Activated CD4-positive, alpha-beta T cell treated with anti-CD3 and anti-CD28 coated beads for 36 hours (primary cell): ENCODE measurements at places on chromosomes 4 and X. TPM values are rescaled to one million over a fixed set of nuclear protein-coding genes. Genes with fewer than 3 reads are reported as not detected.

ENPEP gene
- total RNA-seq = not detected

CT47C1 gene
- total RNA-seq = not detected

NDP gene
- total RNA-seq = not detected

MAGEB2 gene
- total RNA-seq = not detected

AMBN gene
- not detected for total RNA-seq

GRCh38 chrX:40272141-40272540, 174.4 kb upstream of the BCOR start:
- H3K4me3 ChIP-seq = no peak overlapping the region
- no peak for DNase-seq
- peaks cover 8% of the 10 kb centered on the region for H3K4me1 ChIP-seq
- no peak overlapping the region for H3K27ac ChIP-seq
- no peaks in the 10 kb centered on the region for H3K27me3 ChIP-seq
- no peaks in the 10 kb centered on the region for H3K36me3 ChIP-seq

DNA sequence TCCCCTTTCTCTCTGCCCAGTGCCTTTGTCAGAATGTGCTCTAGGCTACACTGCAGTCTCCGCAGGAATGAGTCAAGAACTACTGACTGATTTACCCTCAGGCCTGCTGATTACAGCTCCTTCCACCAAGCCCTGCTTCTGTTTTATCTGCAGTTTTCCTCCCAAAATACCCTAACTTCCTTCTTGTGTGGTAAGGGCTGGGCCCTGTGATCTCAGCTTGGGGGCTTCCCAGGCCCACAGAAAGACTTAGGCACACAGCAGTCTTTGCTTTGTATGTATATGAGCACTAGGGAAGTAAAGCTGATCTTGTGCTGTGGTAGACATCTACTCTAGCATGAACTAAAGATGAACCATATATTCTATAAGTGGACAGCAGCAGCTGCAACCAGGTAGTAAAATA, 18.8 kb downstream of the PAK3 start:
- no peak overlapping the region for H3K27ac ChIP-seq
- no peaks in the 10 kb centered on the region for H3K27me3 ChIP-seq
- DNase-seq = no peak
- H3K4me3 ChIP-seq = no peak overlapping the region

GRCh38 chr4:38109370-38109769, 149.2 kb downstream of the PTTG2 start:
- no peak overlapping the region for H3K4me3 ChIP-seq
- H3K27me3 ChIP-seq = no peaks in the 10 kb centered on the region
- H3K4me1 ChIP-seq = peaks cover 3% of the 10 kb centered on the region

DNA sequence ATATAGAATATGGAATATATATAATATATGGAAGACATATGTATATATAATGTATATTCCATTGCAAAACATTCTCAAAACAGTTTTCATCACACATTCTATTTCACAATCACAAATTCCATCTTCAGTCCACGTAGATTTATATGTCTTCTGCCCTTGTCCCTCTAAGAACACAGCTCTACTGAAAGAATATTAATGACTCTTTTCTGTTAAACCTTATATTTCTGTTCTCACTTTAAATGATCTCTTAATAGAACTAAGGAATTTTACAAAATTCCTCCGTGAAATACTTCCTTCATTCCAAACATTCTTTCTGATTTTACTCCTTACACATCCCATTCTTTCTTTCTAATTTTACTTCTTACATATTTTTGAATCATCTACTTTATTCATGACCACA, 1043.1 kb upstream of the PABPC4L start:
- no peaks in the 10 kb centered on the region for H3K27me3 ChIP-seq
- DNase-seq = no peak
- no peak overlapping the region for H3K4me3 ChIP-seq
- H3K36me3 ChIP-seq = no peaks in the 10 kb centered on the region
- no peaks in the 10 kb centered on the region for H3K4me1 ChIP-seq
- H3K27ac ChIP-seq = no peak overlapping the region

- H3K36me3 ChIP-seq = peaks cover 6% of the 10 kb centered on the region
- H3K4me3 ChIP-seq = no peak overlapping the region
- no peaks in the 10 kb centered on the region for H3K27me3 ChIP-seq
- no peak overlapping the region for H3K27ac ChIP-seq
These were observed 89.7 kb downstream of the ARHGAP10 start for GRCh38 chr4:147821555-147821954.

DNA sequence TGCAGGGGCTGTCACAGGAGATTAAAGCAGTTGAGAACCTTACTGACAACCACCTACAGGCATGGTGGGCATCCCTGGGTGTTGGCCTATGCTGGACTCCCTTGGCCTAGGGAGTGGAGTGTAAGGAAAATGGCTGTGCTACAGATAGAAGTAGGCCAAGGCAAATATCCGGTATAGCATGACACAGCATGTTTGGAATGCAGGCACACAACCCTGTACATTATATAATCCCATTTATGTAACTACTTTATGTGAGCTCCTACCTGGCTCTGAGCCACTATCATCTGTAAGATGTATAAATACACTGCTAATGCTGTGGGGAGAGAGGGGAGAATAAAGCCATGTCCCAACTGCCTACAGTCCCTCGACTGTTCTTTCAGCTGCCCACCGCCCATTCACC, 38.7 kb upstream of the KCTD8 start:
- no peak overlapping the region for H3K27ac ChIP-seq
- H3K4me3 ChIP-seq = no peak overlapping the region
- no peaks in the 10 kb centered on the region for H3K27me3 ChIP-seq

DNA sequence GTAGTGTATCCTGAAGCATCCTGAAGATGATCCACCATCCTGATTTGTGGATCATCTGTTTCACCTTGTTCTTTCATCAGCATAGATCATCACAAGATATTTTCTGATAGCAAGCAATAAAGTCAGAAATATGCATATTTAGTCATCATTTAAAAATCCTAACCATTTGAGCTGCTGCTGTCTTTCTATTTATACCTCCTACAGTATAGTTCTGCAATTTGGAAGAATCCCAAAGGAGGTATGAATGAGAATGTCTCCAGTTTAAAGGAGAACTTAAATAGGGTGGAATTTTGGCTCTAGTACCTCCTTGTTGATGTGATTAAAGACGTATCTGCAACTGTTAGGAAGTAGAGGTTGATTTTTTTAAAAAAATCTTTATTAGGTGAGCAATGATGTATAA, 7.6 kb downstream of the SLC25A14 start:
- H3K4me3 ChIP-seq = no peak overlapping the region
- no peak for DNase-seq
- no peak overlapping the region for H3K27ac ChIP-seq
- peaks cover 9% of the 10 kb centered on the region for H3K36me3 ChIP-seq

DNA sequence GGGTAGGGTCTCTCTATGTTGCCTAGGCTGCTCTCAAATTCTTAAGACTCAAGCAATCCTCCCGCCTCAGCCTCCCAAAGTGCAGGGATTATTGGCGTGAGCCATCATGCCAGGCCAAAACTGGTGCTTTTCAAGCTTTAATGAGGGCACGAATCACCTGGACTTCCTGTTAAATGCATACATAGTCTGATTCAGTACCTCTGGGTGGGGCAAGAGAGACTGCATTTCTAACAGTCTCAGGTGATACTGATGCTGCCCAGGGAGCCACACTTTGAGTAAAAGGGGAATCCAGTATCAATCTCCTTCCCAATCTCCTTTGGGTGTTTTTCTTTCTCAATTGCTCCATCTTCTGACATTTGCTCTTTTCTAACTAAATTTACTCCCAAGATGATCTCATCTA, 96.5 kb downstream of the SH3RF1 start:
- DNase-seq = no peak
- H3K27me3 ChIP-seq = no peaks in the 10 kb centered on the region
- H3K27ac ChIP-seq = no peak overlapping the region
- H3K4me1 ChIP-seq = no peaks in the 10 kb centered on the region
- H3K36me3 ChIP-seq = no peaks in the 10 kb centered on the region
- H3K4me3 ChIP-seq = no peak overlapping the region

DNA sequence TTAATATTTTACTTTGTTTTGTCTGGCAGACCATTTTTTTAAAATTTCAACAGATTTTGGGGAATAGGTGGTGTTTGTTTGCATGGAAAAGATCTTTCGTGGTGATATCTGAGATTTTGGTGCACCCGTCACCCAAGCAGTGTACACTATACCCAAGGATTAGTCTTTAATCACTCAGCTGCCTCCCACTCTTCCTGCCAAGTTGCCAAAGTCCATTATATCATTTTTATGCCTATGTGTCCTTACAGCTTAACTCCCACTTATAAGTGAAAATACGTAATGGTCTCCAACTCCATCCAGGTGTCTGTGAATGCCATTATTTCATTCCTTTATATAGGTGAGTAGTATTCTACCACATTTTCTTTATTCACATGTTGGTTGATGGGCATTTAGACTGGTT, 281.7 kb upstream of the GK2 start:
- no peak overlapping the region for H3K27ac ChIP-seq
- peaks cover 6% of the 10 kb centered on the region for H3K4me1 ChIP-seq
- H3K27me3 ChIP-seq = peaks cover 3% of the 10 kb centered on the region
